ENCODE measurements at places on chromosomes 5 and 9.
A peak's percentile ranks its signal among the peaks of the same experiment; 100 is the strongest.

DNA sequence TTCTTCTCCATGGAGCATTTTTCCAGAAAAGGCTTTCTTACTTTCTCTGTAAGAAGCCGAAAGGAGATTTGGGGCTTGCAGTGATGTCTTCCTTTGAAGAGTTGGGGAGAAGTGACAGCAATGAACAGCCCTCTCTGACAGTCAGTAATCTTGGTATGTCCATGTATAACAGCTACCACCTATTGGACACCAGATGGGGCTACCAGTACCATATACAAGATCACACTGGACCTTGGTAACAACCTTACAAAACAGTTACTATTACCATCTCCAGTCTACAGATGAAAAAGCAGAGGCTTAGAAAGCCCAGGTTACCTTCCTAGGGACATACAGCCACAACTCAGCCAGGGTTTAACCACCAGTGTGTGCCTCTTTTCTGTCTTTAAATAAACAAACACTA lies 272.7 kb upstream of the TRPC7 start:
- DNase-seq, result no peak

- no peak for DNase-seq
Measured at GRCh38 chr5:81626524-81626923, 124.4 kb downstream of the SSBP2 start.

- no peak for DNase-seq
Measured at GRCh38 chr5:160375166-160375565, 4.7 kb upstream of the C1QTNF2 start.

GRCh38 chr9:15404171-15404570 lies 18.5 kb upstream of the SNAPC3 start:
- no peak for DNase-seq

- no peak for DNase-seq
Measured at GRCh38 chr5:17169507-17169906, 47.9 kb upstream of the BASP1 start.

DNA sequence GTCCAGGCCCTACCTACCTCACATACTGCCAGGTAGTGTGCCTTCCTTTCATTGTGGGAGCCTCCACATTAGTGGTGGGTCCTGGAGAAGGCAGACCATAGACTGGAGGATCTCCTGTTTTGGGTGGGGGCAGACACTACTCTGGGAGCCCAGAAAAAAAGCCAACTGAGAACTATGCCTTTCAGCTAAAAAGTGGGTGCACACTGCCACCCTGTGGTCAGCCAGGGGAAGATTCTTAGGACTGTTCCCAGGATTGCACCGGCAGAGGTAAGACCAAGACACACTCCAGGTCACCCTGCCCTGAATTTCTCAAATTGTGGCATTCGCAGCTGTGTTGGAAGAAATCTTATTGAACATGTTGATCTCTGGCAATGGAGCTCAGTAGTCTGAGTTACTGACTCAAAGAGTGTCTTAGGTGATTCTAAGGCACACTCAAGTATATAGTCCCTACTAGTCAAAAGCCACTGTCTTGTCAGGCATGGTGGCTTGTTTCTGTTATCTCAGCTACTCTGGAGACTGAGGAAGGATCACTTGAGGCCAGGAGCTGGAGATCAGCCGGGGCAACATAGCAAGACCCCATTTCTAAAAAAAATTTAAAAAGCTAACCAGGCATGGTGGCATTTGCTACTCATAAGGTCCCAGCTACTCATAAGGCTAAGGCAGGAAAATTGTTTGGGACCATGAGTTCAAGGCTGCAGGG lies 3.6 kb downstream of the SIGMAR1 start:
- peak; percentile 79 for DNase-seq

DNA sequence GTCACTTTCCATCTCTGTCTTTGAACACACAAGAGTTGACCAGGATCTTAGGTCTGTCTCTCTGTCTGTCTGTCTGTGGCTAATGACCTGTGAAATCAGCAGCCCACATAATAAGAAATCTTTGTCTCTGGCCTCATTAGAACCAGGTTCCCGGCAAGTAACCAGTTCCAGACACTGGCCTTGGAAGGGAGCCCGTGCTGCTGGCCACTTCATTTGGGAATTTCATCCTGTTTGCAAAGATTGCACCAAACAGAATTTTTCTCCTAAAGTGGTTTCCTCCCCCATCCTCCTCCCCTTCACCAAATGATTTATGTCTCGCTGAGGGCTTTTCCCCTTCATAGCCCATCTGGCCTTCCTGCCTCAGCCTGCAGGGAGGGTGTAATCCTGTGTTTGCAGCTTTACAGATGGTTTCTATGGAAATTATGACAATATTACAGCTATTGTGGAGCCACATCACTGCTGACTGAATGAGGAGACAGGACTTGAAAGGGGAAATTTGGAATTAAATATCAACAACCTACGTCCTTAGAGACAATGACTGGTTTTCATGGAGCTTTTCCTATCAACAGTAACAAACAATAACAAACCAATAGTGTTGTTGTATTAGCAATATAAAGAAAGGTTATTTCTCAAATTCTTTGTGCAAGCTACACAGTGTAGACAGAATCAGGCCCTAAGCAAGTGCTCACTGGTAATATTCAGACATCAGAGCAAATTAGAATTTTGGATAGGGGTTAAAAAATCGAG lies 25.7 kb downstream of the DPYSL3 start:
- no peak for DNase-seq

DNA sequence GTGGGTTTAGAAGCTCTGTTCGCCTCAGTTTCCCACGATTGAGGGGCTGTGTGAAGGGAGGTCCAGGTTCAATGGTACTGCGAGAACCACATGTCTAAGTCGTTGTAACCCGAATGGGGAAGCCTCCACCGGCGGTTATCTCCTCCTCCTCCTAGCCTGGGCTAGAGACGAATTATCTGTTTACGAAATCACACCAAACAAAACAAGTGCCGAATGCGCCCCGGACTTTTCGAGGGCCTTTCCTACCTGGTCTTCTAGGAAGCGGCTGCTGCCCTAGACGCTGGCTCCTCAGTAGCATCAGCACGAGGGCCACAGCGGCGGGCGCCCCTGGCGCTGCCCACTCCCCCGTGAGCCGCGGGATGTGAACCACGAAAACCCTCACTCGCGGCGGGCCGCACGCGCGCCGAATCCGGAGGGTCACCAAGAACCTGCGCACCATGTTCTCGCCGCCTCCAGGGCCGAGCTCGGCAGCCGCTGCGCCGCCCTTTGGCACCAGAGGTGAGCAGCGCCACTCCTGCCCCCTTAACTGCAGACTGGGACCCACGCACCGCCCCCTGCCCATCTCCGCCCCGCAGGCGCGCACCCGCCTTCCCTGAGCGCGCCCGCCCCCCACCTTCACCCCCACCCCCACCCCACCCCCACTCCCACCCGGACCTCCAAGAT lies at the start of gene CDKN2A:
Gene CDKN2A, minus strand, starts transcription at position 500 of the 663 bp plus-strand sequence.
- DNase-seq, result no peak

- DNase-seq, result no peak
Measured at GRCh38 chr5:50710838-50711237, 44.4 kb downstream of the PARP8 start.

DNA sequence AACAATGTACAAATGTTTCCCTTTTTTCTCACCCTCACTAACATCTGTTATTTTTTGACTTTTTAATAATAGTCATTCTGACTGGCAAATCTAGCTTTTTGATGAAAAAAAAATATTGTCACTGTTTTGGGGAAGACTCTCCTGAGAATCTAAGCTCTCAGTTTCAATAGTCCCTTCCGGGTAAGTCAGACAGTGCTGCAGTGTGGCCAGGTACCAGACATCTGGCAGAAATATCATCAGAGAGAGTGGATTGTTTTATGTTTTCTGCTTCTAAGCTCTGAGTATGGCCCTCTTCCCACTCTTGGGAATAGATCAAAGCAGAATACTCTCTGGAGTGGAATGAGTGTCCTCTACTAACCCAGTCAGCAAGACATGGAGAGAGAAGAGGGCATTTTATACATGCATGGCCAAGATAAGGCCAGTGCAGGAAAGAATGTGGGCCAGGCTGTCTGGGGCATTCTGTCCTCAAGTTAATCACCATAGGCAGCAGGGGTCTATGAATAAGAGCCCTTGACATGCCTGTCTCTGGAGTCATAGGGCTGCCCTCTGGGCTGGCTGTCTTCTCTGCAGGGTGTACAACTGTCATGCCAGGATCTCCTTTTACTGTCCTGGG lies 38.5 kb upstream of the OR2S2 start:
- no peak for DNase-seq

DNA sequence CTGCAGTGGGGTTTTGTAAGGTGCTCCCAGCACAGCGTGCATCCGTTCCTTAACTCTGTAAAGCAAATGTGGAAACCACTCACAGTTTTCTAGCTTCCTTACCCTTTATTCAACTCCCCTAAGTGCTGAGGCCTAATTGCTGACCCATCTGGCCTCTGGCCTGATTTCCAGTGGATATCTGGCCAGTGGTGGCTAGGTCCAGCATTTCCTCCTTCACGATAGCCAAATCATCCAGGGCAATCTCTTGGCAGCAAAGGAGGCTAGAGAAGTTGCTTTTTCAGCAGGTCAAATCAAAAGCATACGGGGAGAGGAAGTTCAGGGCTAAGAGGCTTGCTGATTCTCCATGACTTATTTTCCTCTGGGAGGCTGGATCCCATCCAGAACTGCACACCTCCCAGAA lies 286.3 kb upstream of the VLDLR start:
- DNase-seq, result no peak

- DNase-seq, result no peak
Measured at GRCh38 chr5:135076051-135076491, 42.0 kb upstream of the PITX1 start.

All from stimulated activated naive CD4-positive, alpha-beta T cell (primary cell).